Activated T-cell treated with anti-CD3 and anti-CD28 coated beads for 1 hour (primary cell): ENCODE measurements at places on chromosomes 12 and 14.

GRCh38 chr12:121181181-121181580 lies 28.7 kb upstream of the P2RX4 start:
- DNase-seq: no peak

GRCh38 chr12:121765573-121765972 lies 27.9 kb downstream of the RHOF start:
- DNase-seq: no peak

DNA sequence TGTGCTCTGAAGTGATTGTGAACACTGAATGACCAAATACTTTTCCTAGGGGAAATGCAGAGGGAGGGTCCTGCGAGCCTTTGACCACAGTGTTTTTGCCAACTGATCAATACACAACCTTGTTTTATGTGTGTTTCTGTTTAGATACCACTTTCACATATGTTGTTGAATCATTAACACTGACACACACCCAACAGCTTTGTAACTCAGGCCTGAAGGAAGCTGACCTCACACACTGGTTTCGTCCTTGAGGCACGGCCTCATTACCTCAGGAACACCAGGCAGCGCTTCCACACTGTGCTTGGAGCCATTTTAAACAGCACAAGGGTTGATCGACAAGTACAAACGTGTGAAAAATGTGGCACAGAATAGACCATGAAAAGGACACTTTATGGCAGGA lies 60.0 kb downstream of the PPFIBP1 start:
- DNase-seq: no peak

- no peak for DNase-seq
Measured at GRCh38 chr12:106452309-106452708, 94.8 kb downstream of the POLR3B start.

DNA sequence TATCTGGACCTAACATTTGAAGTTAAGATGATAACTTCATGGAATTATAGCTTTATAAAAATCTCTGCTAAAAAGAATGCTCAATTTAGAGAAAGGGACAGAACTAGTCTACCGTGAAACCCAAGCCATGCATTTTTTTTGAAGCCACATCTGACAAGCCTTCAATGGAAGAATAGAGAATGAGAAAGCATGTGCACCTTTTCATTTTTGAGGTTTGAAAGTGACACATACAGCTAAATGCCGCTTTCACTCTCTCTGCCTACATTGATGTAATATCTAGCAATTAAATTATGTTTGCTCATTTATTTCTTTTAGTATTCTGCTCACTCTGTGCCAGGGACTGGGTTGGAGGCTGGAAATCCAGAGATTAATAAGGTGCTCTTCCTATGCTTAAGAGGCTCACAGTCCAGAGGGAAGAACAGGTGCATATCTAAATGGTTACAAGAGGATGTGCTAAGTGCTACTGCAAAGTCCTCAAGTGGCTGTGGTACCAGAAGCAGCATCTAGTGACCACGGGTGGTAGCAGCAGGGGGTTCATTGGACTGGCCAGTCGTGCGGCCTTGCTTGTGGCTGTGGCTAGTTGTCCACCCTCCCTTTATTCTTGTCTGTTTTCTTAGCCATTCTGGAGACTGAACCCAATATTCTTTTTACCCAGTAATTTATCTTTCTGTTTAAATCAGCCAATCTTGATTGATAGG lies 60.4 kb downstream of the PPP1R36 start:
- DNase-seq: no peak

DNA sequence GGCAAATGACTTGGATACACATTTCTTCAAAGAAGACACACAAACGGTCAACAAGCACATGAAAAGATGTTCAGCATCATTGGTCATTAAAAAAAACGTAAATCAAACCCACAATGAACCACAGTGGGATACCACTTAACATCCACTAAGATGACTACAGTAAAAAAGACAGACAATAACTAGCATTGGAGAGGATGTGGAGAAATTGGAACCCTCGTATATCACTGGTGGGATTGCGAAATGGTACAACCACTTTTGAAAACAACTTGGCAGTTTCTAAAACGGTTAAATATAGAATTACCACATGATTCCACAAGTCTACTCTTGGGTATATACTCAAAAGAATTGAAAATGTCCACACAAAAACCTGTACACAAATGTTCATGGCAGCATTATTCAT lies 25.2 kb upstream of the PPFIBP1 start:
- no peak for DNase-seq

GRCh38 chr12:40002178-40003169 lies 103.4 kb downstream of the SLC2A13 start:
- no peak for DNase-seq

DNA sequence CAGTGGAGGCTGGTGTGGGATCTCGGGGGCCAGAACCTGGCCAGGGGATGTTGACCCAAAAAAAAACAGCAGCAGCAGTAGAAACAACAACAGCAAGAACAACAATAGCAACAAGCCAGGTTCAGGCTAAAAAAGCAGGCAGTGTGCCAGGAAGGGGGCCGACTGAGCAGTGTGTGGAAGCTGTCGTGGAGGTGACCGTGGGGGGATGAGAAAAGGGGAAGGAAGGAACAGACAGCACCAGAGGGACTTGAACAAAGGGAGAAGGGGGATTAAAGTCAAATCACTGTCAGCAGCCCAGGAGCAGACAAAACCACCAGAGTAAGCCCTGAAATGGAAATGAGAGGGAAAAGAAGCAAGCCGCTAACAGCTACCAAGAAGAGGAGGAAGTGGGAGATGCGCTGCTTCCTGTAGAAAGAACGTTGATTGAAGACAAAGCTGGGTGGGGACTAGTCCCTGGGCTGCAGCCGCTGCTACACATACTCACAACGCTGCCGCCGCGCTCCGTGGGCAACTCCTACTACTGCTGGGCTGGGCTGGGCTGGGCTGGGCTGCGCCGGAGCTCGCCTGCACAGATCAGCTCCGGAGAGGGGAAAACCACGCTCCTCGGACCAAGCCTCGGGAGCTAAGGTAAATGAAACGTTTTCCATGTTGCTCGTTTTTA lies at the start of gene GNG2:
GNG2 (plus strand) TSS at position 449 of the 661 bp plus-strand sequence. CDS start 90,067 bp downstream, outside the sequence.
- peak; percentile 69 for DNase-seq

- no peak for DNase-seq
Measured at GRCh38 chr12:111991946-111992345, 21.0 kb downstream of the TMEM116 start.

DNA sequence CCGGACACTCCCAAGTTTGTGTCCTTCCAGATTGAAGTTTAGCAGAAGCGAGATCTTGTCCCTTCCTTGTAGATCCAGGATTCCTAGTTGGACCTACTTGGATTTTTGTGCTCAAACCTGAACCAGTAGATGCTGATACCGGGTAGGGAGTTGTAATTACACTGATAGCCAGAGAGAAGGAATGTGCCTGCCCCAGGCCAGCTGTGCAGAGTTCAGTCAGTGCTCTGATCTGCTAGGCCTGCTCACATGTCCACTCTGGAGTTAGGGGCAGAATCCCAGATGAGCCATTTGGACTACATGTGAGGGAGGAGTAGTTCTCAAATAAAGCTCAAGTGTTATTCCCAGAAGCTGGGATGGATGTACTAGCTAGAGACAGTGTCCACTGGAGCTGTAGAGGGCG lies 65.7 kb downstream of the PRKCH start:
- no peak for DNase-seq

DNA sequence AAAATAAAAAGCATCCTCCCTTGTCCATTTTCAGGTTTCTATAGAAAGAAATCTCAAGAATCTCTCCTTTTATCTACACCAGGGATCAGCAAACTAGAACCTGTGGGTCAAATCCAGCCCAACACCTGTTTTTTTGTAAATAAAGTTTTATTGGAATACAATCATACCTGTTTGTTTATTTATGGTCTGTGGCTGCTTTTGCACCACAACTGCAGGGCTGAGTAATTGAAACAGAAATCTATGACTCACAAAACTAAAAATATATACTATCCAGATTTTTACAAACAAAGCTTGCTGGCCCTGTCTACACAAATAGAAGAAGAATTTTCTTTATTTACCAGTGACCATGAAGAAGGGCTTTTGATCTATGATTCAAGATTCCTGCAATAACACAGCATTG lies 95.1 kb upstream of the COCH start:
- DNase-seq: no peak

- no peak for DNase-seq
Measured at GRCh38 chr12:65084579-65084978, 36.5 kb downstream of the WIF1 start.

DNA sequence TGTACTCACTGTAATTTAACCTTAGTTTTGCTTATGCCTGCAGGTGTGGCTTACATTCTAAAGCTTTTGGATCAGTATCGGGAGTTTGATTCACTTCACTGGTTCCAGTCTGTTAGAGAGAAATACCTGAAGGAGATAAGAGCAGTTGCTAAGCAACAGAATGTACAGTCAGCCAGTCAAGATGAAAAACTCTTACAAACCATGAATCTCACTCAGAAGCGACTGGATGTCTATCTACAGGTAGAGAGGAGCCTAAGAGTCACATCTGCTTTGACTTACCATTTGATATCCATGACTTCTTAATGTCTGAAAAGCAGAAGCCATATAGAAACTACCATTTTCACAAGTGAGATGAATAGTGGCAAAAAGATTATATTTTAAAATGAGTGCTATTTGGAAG lies 56.5 kb downstream of the WASHC4 start:
- no peak for DNase-seq

DNA sequence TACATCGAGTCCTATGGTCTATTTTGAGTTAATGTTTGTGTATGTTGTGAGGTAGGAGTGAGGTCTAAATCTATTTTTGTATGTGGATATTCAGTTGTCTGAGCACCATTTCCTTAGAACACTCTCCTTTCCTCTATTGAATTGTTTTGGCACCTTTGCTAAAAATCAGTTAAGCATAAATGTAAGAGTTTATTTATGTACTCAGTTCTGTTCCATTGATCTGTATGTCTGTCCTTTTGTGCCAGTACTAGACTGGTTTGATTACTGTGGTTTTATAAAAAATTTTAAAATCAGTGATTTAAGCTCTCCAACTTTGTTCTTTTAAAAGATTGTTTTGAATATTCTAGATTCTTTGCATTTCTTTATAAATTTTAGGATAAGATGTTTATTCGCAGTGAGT lies 70.1 kb upstream of the PCNX4 start:
- DNase-seq: no peak

- DNase-seq: no peak
Measured at GRCh38 chr14:98965076-98965475, 306.9 kb downstream of the BCL11B start.

GRCh38 chr14:42140831-42141279 lies 534.2 kb downstream of the LRFN5 start:
- no peak for DNase-seq

- no peak for DNase-seq
Measured at GRCh38 chr12:64729909-64730587, 29.2 kb downstream of the GNS start.
